ENCODE measurements at places on chromosomes 5 and 9. TPM values are rescaled to one million over a fixed set of nuclear protein-coding genes. Genes with fewer than 3 reads are reported as not detected.

TOPORS gene
- polyA plus RNA-seq = 16.4 TPM

PCA3 gene
- not detected for polyA plus RNA-seq

ERAP2 gene
- 0.32 TPM for polyA plus RNA-seq

ZNF367 gene
- polyA plus RNA-seq = 2.1 TPM

SLC6A18 gene
- not detected for polyA plus RNA-seq

- H3K27ac ChIP-seq = no peak overlapping the region
- no peak overlapping the region for H3K4me3 ChIP-seq
- 0 out of 2 replicates have a peak, but pooled peaks cover 6% of the 10 kb centered on the region for H3K4me1 ChIP-seq
Measured at GRCh38 chr5:73631500-73631899, 5.5 kb downstream of the ARHGEF28 start.

- no peak for DNase-seq
- H3K4me1 ChIP-seq = no peaks in the 10 kb centered on the region
- no peak overlapping the region for H3K27ac ChIP-seq
- H3K27me3 ChIP-seq = no peaks in the 10 kb centered on the region
- no peak overlapping the region for H3K4me3 ChIP-seq
Measured at GRCh38 chr5:143186623-143187022, 216.9 kb downstream of the NR3C1 start.

DNA sequence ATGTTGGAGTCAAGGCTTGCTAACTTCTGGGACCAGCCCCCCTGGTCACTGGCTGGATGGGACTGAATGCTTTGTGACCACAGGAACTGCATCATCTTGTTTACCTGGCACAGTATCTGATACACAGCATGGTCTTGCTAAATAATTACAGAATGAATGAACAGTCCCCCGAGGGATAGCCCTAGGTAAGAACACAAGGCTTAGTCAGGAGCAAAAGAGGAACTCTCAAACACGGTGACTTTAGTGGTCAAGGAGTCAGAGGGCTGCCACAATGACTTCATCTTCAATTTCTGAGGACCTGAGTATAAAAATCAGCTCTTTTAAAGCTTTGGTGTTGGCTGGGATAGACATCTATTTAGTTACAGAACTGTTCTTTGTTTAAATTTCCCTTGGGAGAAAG, 15.1 kb upstream of the CXCL14 start:
- no peaks in the 10 kb centered on the region for H3K36me3 ChIP-seq
- DNase-seq = no peak
- H3K4me3 ChIP-seq = no peak overlapping the region
- H3K27me3 ChIP-seq = peaks cover 3% of the 10 kb centered on the region

GRCh38 chr5:112604732-112605630, 132.7 kb upstream of the APC start:
- H3K4me3 ChIP-seq = no peak overlapping the region
- no peaks in the 10 kb centered on the region for H3K4me1 ChIP-seq
- no peak overlapping the region for H3K27ac ChIP-seq
- no peaks in the 10 kb centered on the region for H3K36me3 ChIP-seq
